Activated T-cell treated with anti-CD3 and anti-CD28 coated beads, Interleukin-2, amount 50 U/mL, for 72 hours (primary cell): ENCODE measurements at places on chromosomes 3 and 15. TPM values are rescaled to one million over a fixed set of nuclear protein-coding genes. Genes with fewer than 3 reads are reported as not detected.
A peak's percentile ranks its signal among the peaks of the same experiment; 100 is the strongest.

- DNase-seq: no peak
Observed at GRCh38 chr15:28947221-28947674, 61.5 kb downstream of the APBA2 start.

C2CD4A gene
- 0.46 TPM for total RNA-seq

CFAP91 gene
- 0.41 TPM for total RNA-seq

- no peak for DNase-seq
Observed at GRCh38 chr15:29259233-29259632, 10.4 kb downstream of the NSMCE3 start.

DNA sequence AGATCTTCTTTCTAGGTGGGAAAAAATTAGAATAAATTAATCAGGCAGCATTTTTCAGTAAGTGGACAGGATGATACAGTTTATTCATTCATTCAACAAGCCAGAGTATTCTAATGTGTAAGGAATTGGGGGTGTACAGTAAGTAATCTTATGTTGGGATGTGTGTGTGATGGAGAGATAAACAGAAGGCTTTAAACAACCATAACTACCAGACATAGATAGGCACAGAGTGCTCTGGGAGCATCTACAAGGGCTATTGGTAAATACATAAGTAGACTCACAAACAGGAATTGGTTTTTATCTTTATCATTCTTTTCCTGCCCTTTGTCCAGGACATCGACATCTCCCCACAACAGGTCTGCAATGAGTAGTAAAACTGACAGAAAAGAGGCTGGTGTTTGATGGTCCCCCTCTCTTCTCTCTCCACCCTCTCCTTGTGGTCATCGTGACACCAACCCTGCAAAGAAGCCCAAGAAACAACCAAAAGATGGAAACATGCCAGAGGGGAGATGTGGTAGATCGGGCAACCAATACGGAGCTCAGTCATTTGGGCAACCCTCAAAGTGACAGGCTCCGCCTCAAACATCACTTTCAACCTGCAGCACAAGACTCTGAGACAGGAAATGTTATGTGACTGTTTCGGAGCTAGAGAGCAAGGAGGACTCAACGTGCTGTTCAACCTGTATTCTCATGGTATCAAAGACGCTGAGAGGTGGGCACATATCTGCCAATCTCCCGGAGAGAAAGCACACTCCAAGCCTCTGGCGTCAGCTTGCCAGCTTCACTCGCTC, 28.7 kb upstream of the B3GNT5 start:
- DNase-seq: peak; percentile 63

GRCh38 chr3:160977773-160978172, 127.4 kb downstream of the B3GALNT1 start:
- no peak for DNase-seq

- DNase-seq: no peak
Observed at GRCh38 chr3:12773030-12773709, 14.1 kb upstream of the TMEM40 start.

- no peak for DNase-seq
Observed at GRCh38 chr3:123803521-123803920, 80.6 kb downstream of the MYLK start.

GRCh38 chr3:81888914-81889557, 127.6 kb upstream of the GBE1 start:
- DNase-seq: no peak

GRCh38 chr3:97711654-97712053, 52.9 kb upstream of the ARL6 start:
- DNase-seq: no peak

- DNase-seq: no peak
Observed at GRCh38 chr15:29074045-29074444, 188.3 kb downstream of the APBA2 start.

- DNase-seq: no peak
Observed at GRCh38 chr3:113240841-113241240, 29.5 kb downstream of the BOC start.

- no peak for DNase-seq
Observed at GRCh38 chr3:40055956-40056355, 246.5 kb downstream of the MYRIP start.

DNA sequence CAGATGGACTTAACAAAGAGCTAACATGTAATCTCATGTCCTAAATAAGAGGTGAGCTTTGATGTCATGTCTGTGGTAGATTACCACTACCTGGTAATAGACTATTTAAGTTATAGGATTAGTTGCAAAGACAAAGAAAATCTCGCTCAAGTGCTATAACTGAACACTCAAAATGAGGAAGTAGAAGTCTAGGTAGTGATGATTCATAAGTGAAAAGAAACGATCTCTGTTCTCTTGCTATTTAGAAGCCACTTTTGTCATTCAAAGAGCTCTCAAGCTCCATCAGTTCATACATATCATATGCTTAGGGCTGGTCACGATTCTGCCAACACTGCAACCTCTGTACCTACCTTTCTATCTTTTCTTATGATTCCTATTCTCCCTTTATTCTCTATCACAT, 110.9 kb downstream of the EDEM1 start:
- DNase-seq: no peak

- DNase-seq: no peak
Observed at GRCh38 chr15:92448370-92448769, 54.7 kb downstream of the ST8SIA2 start.

- DNase-seq: no peak
Observed at GRCh38 chr3:160929595-160929994, 173.6 kb downstream of the PPM1L start.

NR1I2 gene
- 0.17 TPM for total RNA-seq

DNA sequence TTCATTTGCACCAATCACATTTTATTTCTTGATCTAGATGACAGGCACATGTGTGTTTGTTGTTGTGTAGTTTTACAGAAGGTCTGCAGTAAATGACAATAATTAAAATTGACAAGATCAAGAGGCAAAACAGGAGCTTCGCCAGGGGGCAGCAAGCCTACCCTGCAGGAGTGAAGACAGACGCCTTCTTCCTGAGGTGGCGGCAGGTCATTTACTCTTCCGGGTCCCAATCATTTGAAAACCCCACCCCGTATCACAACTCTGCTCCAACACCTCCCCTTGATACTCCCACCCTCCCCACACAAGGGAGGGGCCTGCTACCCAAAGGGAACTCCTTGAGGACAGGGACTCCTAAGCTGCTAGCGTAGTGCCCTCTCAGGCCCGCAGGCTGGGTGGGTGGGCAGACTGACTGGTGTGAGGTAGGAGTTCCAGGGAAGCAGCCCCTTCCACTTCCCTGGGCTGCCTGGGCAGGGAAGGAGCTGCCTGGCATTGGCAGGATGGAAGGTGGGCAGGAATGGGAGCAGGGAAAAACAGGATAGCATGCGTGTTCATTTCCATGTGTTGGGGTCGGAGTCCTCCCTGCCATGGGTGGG, 13.1 kb downstream of the CHDH start:
- no peak for DNase-seq

ATG3 gene
- total RNA-seq: 52.0 TPM

- DNase-seq: no peak
Observed at GRCh38 chr15:100940767-100941379, 21.7 kb downstream of the LRRK1 start.
